Epithelial cell of umbilical artery (primary cell): ENCODE measurements at places on chromosomes 16 and 17. TPM values are rescaled to one million over a fixed set of nuclear protein-coding genes. Genes with fewer than 3 reads are reported as not detected.

The GRN gene
- total RNA-seq: 148 and 276 TPM in 2 replicates

The ARHGAP44 gene
- total RNA-seq: 0.30 and 0.32 TPM in 2 replicates

The NF1 gene
- 24.7 and 33.1 TPM in 2 replicates for total RNA-seq

The NLRC3 gene
- 2.9 and 10.4 TPM in 2 replicates for total RNA-seq

The KRT9 gene
- total RNA-seq: not detected in 2 replicates

The TBC1D3C gene
- 0.32 TPM in 1 of 2 replicates, not detected in the other for total RNA-seq

The KRT33B gene
- not detected in 2 replicates for total RNA-seq

The PPP1R1B gene
- not detected in 2 replicates for total RNA-seq

The ABCC11 gene
- not detected in 2 replicates for total RNA-seq

The SOX9 gene
- under 0.01 and 0.15 TPM in 2 replicates for total RNA-seq
